ENCODE measurements at places on chromosomes 5 and 9.

GRCh38 chr5:134398609-134399155 is 13.0 kb downstream of the CDKN2AIPNL start:
- DNase-seq = no peak

DNA sequence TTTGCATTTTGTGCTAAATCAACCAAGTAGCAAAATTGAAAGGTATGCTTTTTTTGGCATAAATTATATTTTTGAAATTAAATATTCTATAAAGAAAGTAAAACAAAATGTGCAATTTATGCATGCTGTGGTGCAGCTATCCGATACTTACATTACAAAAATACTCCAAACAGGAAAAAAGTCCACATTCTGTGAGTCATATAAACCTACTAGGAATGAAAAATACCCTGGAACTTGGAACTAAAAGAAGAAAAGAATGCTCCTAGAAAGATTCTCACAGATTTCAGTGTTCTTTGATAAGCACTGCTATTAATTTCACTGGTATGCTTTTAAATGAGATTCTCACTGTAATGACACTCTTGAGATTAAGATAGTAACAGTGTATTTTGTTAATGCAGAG is 92.6 kb downstream of the OSMR start:
- no peak for DNase-seq

- no peak for DNase-seq
Observed at GRCh38 chr5:132410451-132411303, 41.2 kb downstream of the SLC22A5 start.

- no peak for DNase-seq
Observed at GRCh38 chr5:143182106-143182505, 221.4 kb downstream of the NR3C1 start.

DNA sequence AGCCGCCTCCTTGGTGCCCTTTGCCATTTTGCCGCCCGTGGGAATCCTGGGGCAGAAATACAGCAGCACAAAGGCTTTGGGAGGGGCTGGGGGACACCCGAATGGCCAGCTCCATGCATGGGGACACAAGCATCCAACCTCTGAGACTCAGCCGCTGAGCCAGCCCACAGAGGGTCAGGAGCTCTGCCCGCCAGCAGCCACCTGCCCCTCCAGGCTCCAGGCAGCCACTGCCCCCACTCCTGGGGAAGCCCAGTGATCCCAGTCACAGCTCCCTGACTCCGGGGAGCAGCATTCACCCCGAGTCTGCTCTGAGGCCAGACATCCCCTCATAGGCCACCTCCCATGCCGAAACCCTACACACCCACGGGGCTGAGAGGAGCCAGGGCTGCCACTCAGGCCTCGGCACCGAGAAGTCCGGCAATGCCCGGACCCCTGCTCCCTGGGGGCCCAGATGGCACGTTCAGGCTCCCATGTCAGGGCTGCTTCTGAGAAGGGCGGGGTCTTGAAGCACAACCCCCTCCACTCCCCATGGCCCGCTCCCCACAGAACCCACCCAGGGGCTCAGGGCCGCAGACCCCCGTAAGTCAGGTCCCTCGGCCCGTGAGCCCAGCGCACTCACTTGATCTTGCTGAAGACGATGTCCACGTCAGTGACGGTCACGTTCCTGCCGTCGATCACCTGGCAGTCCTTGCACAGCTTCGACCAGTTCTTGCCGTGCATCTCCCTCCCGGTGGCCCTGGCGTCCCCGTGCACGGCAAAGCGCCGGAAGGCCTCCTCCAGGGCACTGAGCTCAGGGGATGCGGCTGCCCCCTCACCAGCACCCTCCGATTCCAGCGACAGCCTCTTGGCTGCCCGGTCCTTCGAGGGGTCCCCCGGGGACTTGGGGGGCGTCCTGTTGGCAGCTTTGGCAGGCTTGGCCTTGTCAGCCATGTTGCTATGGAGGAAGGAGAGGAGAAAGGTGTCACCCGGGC is 15.7 kb downstream of the TPPP start:
- DNase-seq = no peak

GRCh38 chr5:122751293-122751782 is 23.5 kb upstream of the SNX2 start:
- no peak for DNase-seq

GRCh38 chr9:29449306-29449705 is 1876.0 kb upstream of the C9orf72 start:
- DNase-seq = no peak

DNA sequence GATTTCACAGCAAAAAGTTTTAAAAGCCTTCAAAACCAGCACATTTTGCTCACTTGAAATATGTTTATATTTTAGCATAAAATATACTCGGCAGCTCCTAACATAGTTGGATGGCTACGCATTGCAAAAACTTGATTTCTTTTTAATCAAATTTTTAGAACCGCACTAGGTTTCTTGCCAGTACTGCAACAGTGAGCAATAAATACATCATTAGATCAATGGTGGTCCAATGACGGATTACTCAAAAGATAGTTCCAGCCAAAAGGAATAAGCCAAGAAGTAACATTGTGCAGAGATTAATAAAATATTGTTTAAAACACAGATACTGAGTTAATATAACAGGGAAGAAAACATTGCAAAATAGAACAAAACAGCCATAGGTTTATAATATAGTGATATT is 5.5 kb downstream of the MARCHF3 start:
- no peak for DNase-seq

- DNase-seq = no peak
Observed at GRCh38 chr9:138053321-138053868, 175.8 kb downstream of the CACNA1B start.

GRCh38 chr9:108069991-108070390 is 580.4 kb upstream of the KLF4 start:
- DNase-seq = no peak

DNA sequence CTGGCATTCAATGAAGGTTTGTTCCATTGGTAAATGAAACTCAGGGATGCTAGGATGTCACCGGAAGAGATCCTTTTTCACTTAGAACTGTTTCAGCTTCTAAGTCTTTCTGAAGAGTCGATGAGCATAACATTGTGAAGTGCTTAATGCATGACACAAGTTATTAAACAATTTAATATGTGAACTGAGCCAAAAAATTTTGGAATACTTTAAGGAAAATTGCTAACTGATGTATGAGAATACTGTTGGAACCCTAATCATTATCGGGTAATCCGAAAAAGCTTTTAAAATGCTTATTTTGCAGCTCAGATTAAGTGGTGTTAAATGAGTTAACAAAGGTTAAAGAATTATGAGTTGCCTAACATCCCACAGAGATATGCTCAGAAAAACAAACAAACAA is 34.9 kb downstream of the DMRT2 start:
- no peak for DNase-seq

DNA sequence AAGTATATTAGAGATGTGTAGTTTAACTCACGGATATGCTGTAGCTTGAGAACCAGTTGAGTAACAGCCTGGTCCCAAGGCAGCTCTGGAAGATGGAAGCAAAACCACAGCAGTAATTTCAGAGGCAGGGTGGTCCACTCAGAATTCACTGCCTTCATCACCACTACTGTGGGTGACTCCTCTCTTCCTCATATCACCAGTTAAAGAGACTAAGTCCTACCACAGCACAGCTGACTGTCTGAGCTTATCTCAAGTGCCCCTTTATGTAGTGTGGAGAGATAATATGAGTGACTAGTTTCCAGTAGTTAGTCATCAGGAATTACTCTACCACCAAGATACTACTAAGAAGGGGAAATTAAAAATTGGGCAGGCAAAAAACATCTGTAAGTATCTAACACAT is 1571.2 kb upstream of the C9orf72 start:
- no peak for DNase-seq

- no peak for DNase-seq
Observed at GRCh38 chr5:58617241-58617640, 34.4 kb downstream of the RAB3C start.

- DNase-seq = no peak
Observed at GRCh38 chr5:138725818-138726416, 27.3 kb upstream of the CTNNA1 start.

All from AG04449 (cell line).